Mesothelial cell of epicardium (in vitro differentiated cells): ENCODE measurements at places on chromosomes 3 and 15. TPM values are rescaled to one million over a fixed set of nuclear protein-coding genes. Genes with fewer than 3 reads are reported as not detected.

- H3K4me1 ChIP-seq: peaks cover 4% of the 10 kb centered on the region
- no peak overlapping the region for H3K4me3 ChIP-seq
- H3K27me3 ChIP-seq: no peaks in the 10 kb centered on the region
Measured at GRCh38 chr3:100117093-100117492, 2.8 kb upstream of the FILIP1L start.

DNA sequence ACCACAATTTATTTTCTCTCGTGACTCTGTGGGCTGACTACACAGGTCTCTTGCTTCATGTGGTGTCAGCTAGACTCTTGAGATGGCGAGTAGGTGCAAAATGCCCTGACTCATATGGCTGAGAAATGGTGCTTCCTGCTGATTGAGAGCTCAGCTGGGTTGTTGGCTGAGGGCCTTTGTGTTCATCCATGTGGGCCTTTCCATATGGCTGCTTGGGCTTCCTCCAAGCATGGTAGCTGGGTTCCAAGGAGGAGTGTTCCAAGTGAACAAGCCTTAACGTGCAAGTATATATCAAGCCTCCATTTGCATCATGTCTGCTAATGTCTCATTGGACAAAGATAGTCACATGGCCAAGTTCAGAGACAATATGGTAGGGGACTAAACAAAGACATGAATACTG is 164.0 kb downstream of the PDCD6IP start:
- H3K27me3 ChIP-seq: peaks cover 2% of the 10 kb centered on the region
- DNase-seq: no peak
- H3K36me3 ChIP-seq: no peaks in the 10 kb centered on the region
- H3K4me3 ChIP-seq: no peak overlapping the region
- no peak overlapping the region for H3K27ac ChIP-seq

- peaks cover 9% of the 10 kb centered on the region for H3K4me1 ChIP-seq
- H3K27ac ChIP-seq: no peak overlapping the region
- no peaks in the 10 kb centered on the region for H3K27me3 ChIP-seq
- peaks cover 28% of the 10 kb centered on the region for H3K36me3 ChIP-seq
- H3K4me3 ChIP-seq: no peak overlapping the region
Measured at GRCh38 chr3:124666067-124666466, 64.2 kb upstream of the UMPS start.

- no peak overlapping the region for H3K4me3 ChIP-seq
- H3K27me3 ChIP-seq: no peaks in the 10 kb centered on the region
- H3K36me3 ChIP-seq: no peaks in the 10 kb centered on the region
- no peak overlapping the region for H3K27ac ChIP-seq
- no peak for DNase-seq
- peaks cover 12% of the 10 kb centered on the region for H3K4me1 ChIP-seq
Measured at GRCh38 chr15:28888900-28889299, 3.1 kb downstream of the APBA2 start.

DNA sequence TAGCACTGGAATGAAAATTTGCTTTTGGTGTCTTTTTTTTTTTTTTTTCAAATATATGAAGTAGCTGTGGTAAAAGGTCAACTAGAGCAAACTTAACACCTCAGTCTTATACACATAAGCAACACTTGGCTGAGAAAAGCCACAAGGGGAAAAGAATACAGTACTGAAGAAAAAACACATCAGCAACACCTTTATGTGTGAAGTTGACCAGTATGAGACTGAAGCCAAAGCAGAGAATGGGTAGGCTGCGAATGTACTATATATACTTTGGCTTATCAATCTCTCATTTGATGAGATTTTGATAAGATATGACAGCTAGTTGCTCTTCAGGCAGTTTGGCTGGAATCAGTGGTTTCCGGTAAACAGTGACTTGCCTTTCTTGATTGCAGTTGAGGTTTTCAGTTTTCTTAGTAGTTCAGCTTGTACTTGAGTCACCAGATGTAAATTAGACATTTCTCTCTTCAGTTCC is 22.0 kb upstream of the ZCWPW2 start:
- no peaks in the 10 kb centered on the region for H3K4me1 ChIP-seq
- DNase-seq: no peak
- peaks cover 4% of the 10 kb centered on the region for H3K36me3 ChIP-seq
- no peak overlapping the region for H3K4me3 ChIP-seq
- no peaks in the 10 kb centered on the region for H3K27me3 ChIP-seq

GRCh38 chr15:74042603-74043424 is 39.5 kb downstream of the GOLGA6A start:
- H3K27me3 ChIP-seq: no peaks in the 10 kb centered on the region
- H3K36me3 ChIP-seq: no peaks in the 10 kb centered on the region
- no peak overlapping the region for H3K4me3 ChIP-seq
- no peak overlapping the region for H3K27ac ChIP-seq

Gene MST1R
- 3.8 to 7.0 TPM (median 4.3 TPM) in 3 replicates for total RNA-seq

Gene HYAL1
- total RNA-seq: 2.4 to 3.5 TPM (median 2.7 TPM) in 3 replicates

Gene GUCA1C
- total RNA-seq: not detected in 3 replicates
